ENCODE measurements at places on chromosomes 13 and 19.

- DNase-seq, result no peak
Observed at GRCh38 chr19:10983026-10983425, 22.2 kb downstream of the SMARCA4 start.

GRCh38 chr13:70415136-70415535 is 306.9 kb upstream of the KLHL1 start:
- DNase-seq, result no peak

- DNase-seq, result no peak
Observed at GRCh38 chr13:80571346-80572307, 230.7 kb upstream of the SPRY2 start.

- no peak for DNase-seq
Observed at GRCh38 chr13:101949681-101950080, 452.2 kb downstream of the FGF14 start.

GRCh38 chr19:54299515-54299914 is 13.5 kb downstream of the LILRA5 start:
- DNase-seq, result no peak

GRCh38 chr13:48004201-48004600 is 3.1 kb upstream of the SUCLA2 start:
- DNase-seq, result no peak

DNA sequence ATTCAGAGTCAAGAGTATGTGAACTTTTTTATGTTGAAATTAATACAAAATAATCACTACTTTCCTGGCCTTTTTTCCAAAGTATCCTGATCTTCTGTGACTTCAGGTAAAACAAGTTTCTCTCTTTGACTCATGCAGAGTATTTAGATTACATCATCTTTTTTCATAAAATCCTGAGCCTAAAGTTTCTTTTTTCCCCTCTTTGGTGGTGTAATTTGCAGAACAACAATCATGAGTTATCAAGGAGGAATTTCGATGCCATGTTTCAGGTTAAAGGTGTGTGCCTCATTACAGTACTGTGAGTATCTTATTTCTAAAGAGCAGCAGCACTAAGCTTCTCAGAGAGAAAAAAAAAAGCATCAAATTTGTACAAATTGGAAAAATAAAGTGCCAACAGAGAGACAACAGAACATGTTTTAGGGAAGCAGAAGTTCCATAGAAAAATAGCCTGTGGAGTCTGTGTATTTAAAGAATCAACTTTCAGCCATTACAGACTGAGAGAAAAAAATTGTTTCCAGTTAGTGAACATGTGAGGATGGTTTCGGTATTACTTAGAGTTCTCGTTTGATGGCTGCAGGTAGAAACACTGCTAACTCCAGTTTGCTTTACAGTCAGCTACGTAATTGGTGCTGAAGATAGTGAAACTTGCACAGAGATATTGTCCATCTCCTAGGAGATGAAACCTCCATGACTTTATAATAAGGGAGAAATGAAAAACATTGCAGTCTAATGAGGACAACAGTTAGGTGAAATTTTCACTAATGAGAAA is 78.1 kb upstream of the PCDH9 start:
- no peak for DNase-seq

GRCh38 chr19:40280608-40281221 is 4.4 kb downstream of the AKT2 start:
- no peak for DNase-seq

DNA sequence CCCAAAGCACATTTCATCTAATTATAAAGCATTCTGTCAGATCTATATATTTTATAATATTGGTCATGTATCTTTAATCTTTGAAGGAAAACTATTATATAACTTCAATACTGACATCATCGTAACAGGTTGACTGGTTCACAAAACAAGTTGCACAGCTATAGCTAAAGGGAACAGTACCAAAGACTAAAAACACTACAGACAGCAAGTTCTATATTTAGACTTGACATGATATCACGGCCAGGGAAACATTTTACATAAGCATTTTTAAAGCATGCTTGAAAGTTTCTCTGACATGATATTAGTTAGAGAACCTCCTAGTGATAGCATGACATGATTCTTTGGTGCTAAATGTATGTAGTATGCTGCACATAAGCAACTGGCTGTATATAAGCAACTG is 182.5 kb downstream of the NDFIP2 start:
- DNase-seq, result no peak

DNA sequence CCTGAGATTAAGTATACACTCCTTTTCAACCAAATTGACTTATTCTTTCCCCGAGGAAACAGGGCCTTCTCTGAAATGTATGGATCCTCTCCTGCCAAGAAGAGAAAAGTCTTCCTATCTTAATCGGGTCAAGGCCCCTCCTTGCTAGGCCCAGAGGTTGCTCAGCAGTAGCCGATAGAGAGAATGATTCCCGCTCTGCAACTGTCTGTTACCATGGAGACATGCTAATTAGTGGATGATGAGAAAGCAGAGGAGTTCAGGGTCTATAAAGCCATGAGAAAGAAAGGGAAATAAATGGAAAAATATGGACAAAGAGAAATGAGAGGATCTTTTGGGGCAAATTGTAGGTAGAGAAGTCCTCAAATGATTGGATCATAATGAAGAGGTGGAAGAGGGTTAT is 103.5 kb downstream of the POU4F1 start:
- no peak for DNase-seq

DNA sequence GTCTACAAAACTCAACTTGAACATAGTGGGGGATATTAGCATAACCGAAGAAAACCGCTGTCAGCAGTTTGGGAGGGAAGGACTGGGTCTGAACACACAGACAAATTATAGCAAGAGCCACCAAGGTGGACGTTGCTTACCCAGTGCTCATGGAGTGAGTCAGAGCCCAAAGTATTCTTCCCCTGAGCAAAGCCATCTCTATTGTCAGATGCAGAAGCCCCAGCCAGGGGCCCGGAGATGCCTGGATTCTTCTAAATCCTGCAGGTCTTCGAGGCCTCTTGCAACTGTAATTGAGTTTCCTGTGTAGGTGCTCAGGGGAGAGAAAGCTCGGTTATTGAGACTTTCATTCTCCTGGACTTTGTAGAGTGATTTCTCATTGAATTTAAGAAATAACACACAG is 384.5 kb downstream of the IRS2 start:
- DNase-seq, result no peak

GRCh38 chr19:57664269-57665127 is 4.2 kb upstream of the ZSCAN4 start:
- DNase-seq, result no peak

GRCh38 chr13:110463871-110464510 is 97.5 kb downstream of the RAB20 start:
- DNase-seq, result no peak

DNA sequence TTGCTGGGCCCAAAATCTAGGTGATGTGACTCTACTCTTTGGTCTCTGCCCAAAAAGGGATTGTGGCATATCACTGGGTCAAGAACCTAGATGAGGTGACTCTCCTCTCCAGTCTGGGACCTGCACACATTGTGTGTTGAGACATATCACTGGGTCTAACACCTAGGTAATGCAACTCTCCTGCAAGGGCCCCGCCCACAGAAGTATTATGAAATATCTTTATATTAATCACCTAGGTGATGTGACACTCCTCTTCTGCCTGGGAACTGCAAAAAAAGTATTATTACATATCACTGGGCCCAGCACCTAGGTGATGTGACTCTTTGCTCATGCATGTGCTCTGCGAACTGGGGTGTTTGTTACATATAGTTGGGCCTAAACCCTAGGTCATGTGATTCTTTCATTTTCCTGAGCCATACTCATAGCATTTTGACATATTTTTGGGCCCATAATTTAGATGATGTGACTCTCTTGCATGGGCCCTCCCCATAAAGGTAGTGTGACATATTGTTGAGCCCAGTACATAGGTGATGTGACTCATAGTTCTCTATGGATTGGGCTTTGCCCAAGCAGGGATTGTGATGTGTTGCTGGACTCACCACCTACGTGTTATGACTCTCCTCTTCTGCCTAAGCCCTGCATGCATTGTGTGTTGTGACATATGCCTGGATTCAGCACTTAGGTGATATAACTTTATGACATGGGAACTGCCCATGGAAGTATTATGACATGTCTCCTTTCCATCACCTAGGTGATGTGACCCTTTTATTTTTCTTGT is 11.2 kb upstream of the ZNF681 start:
- DNase-seq, result no peak

DNA sequence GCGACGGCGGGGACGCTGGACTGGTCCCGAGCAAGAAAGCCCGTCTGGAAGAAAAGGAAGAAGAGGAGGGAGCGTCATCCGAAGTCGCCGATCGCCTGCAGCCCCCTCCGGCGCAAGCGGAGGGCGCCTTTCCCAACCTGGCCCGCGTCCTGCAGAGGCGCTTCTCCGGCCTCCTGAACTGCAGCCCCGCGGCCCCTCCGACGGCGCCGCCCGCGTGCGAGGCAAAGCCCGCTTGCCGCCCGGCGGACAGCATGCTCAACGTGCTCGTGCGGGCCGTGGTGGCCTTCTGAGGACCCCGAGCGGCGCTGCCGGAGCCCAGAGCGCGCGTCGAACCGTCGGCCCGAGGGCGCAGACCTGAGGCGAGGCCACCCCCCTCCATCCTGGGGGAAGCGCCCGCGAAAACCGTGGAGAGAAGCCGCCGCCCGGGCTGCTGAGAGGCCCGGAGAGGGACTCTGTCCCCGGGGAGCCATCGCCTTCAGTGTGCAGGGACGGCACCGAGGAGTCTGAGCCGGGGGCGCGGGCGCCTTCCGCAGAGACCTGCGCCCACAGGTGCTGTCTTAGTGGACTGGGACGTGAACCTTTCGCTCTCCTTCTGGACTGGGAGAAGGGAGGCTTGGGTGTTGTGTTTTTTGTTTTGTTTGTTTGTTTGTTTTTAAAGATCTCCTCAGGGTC is 3.5 kb downstream of the IER2 start:
- DNase-seq, result no peak

- DNase-seq, result peak; percentile 45
Observed at GRCh38 chr19:51258165-51259160, 7.6 kb downstream of the SIGLECL1 start.

- DNase-seq, result no peak
Observed at GRCh38 chr19:58479303-58479702, 3.2 kb downstream of the ZNF446 start.

All from CMK (cell line).